GM13977 (cell line): ENCODE measurements at places on chromosomes 2 and 18.

- DNase-seq = no peak
Observed at GRCh38 chr2:238747557-238747956, 100.3 kb upstream of the TWIST2 start.

DNA sequence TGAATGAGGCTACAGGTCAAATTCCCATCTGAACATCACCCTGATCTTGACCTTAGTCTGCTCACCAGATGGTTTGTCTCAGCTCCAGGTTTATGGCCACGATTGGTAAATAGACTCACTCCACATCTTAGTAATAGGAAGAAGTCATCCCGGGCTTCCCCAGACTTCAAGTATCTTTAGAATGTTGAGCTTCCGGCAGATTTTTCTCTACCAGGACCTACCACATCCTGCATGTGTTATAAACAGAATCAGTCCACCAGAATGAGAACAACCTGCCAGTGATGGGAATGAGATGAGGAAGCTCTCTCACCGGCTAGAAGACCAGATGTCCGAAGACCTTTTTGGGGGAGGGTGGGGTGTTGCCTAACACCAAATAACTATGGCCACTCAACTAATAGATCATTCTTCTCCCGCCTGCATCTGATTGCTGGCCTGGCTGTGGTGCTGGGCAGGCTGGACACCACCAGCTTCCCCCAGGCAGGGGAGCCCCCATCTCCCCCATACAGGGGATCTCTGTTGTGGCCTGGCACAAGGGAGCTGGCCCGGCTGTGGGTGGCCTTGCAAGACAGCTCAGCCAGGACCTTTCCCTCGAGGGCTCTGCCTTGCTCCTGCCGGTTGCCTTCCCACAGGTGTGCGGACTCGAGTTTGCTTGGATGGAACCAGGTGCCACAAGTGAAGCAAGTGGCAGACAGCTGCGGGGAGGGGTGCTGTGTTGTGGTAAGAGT lies 88.5 kb downstream of the SH3RF3 start:
- no peak for DNase-seq

GRCh38 chr2:106975641-106976040 lies 89.7 kb upstream of the ST6GAL2 start:
- DNase-seq = no peak

GRCh38 chr2:100524331-100524730 lies 38.5 kb upstream of the PDCL3 start:
- no peak for DNase-seq

DNA sequence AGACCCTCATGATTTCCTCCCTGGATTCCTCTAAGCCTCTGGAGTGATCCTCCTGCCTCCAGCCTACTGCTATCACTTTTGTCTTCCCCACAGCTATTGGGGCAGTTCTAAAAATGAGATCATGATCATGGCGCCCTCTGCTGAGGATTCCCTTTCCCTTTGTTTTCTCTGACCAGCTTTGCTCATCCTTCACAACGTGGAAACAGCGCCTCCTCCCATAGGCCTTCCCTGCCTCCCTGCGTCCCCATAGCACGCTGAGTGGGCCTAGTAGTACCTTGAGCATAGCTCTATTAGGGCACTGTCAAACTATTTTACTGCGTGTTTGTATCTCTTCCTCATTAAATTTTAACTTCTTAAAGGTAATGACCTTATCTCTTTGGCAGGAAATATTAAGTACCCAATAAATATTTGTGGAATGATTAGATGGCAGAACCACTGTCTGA lies 207.0 kb upstream of the FANCL start:
- peak; percentile 29 for DNase-seq

DNA sequence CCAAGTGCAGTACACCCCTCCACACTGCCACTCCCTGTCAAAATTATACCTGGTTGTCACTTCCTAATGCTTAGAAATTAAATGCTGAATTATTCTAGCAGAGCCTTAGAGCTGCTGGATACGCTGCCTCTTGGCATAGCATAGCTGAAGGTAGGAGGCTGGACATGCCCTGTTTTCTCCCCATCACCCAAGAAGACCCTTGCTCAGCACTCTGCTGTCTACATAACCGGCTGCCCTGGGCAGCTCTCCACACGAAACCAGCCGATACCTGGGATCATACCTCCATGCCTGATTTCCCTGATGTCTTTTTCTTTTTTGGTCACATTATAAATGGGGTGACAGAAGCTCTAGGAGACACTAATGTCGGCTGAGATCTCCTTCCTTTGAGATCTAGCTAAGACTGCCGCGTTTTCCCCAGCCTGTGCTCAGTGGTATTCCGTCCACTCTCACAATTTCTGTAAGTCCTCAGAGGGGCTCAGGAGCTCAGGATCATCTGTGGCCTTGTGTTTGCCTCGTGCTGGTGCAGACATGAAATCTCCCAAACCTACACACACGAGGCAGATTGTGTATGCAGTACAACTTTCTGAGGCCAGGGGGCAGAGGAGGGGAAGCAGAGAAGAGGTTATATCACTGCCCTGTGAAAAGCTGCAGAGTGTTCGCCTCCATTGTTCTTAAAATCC lies 13.5 kb upstream of the ZAP70 start:
- DNase-seq = no peak

- no peak for DNase-seq
Observed at GRCh38 chr2:159153463-159153862, 133.0 kb downstream of the WDSUB1 start.

DNA sequence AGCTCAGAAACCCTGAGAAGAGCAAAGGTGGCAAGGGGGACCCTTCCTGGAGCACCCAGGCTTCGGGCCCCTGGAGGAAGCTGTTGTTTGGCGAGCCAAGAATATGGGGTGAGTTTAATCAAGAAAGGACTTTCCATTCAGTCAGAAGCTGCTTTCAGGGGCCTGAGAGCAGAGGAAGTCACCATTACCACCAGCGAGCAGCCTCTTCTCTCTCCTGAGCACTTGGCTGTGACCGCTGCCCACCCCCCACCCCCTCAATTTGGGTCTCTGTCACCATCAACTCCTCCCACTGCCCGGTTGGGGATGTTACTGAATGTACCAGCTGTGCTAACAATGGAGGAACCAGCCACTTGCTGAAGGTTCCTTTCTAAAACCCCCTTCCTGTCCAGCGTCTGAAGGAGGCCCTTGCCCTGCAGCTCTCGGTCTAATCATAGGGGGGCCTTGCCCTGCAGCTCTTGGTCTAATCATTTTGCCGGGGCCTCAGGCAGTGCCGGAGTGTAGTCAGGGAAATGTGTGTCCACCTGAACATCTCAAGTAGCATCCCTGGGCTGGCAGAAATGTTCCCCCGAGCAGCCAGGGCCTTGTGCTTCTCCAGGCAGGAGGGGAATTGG lies 943 bp downstream of the INPP5D start:
- peak; percentile 81 for DNase-seq

GRCh38 chr2:31382452-31383120 lies 32.0 kb downstream of the XDH start:
- DNase-seq = no peak
